Epithelial cell of proximal tubule (primary cell): ENCODE measurements at places on chromosomes 2 and 18.

GRCh38 chr2:197893403-197894177 lies 89.2 kb downstream of the PLCL1 start:
- DNase-seq = no peak

DNA sequence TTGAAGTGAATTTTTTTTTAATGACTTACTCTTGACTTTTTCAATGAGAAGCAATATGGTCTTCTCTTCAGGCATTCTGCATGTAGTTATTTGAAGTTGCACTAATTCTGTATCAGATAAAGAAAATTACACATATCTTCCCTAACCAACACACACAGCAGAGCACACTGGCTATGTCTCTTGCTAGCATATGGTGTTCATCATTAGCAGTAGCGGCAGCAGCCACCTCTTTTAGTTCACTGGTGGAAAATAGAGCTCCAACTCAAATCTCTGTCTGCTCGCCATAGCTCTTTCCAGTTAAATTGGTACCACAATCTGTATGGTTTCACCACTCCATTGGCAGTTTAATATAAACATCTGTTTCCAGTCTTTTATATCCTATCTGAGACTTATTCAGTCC lies 278.1 kb upstream of the ZEB2 start:
- no peak for DNase-seq

- DNase-seq = no peak
These were observed 68.2 kb downstream of the ZSWIM2 start for GRCh38 chr2:186780701-186781316.

DNA sequence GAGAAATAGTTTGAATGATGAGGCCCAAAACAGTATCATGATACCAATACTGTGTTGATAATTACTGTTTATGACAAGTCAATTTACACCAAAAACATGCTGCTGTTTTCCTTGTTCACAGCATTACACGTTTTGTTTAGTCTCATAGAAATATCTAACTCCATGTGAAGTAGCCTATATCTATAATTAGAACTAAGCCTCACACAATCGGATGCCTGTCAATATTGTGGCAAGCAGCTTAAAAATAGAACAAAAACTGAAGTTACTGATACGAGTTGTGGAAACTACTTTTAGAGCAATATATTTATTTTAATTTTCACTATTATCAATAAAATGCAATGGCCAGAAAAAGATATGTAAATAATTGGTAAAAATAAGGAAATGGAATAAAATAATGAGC lies 470.8 kb downstream of the ZEB2 start:
- DNase-seq = no peak

DNA sequence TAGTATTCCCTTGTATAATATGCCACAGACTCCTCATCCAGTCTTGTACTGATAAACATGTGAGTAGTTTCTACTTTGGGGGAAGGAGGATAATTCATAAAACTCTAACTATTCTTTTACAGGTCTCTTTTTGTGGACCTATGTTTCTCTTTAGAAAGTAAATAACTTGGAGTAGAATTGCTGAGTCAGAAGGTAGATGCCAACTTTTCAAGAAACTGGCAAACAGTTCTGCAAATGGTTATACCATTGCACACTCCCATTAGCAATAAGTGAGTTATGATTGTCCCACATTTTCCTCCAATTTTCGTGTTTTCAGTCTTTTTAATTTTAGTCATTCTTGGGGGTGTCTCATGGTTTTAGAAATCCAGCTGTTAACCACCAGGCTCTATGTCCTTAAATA lies 477.2 kb upstream of the LRRTM4 start:
- DNase-seq = no peak

DNA sequence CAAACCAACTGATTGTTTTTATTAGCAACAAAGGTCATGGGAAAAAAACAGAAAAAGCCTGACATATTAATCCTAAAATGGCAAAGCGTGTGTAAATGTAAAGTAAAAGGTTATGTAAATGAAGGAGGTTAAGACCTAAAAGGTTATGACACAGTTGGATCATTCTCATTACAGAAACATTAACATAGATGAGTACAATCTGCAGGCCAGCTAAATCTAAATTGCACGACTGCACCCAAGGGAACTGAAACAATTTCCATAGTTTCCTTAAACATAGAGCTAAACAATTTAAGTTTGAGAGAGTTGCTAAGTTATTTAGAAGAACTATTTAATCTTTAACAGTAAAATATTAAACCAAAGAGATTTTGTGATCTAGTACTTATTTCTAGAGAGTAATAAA lies 151.6 kb upstream of the UBE2E3 start:
- DNase-seq = no peak

- no peak for DNase-seq
These were observed 124.9 kb downstream of the ARHGAP15 start for GRCh38 chr2:143254110-143254509.

GRCh38 chr2:111106706-111107105 lies 14.0 kb upstream of the BCL2L11 start:
- DNase-seq = no peak

DNA sequence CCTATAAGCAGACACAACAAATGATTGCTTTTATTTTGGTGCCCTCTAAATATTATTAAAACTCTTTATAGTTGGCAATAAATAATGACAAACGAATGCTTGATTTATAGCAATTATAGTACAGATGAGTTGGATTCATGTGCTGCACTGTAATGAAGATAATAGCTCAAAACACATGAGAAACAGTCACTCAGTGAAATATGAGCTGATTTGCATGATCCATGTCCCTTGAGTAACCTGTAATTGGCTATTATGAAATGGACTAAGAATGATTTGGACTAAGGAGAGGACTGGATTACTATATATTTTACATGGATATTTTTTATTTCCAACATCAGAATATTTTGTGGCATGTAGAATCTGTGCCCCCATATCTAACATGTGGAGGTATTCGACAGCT lies 365.6 kb upstream of the UBE2E3 start:
- no peak for DNase-seq

GRCh38 chr18:70025580-70025979 lies 77.9 kb upstream of the CD226 start:
- no peak for DNase-seq
